Osteocyte (in vitro differentiated cells): ENCODE measurements at places on chromosomes 12 and 14. TPM values are rescaled to one million over a fixed set of nuclear protein-coding genes. Genes with fewer than 3 reads are reported as not detected.
A peak's percentile ranks its signal among the peaks of the same experiment; 100 is the strongest.

GRCh38 chr14:20438664-20439063, 2.7 kb upstream of the KLHL33 start:
- H3K4me1 ChIP-seq: peaks cover 6% of the 10 kb centered on the region
- peaks cover 2% of the 10 kb centered on the region for H3K27me3 ChIP-seq
- no peak overlapping the region for H3K4me3 ChIP-seq
- no peak for DNase-seq
- H3K36me3 ChIP-seq: no peaks in the 10 kb centered on the region

DNA sequence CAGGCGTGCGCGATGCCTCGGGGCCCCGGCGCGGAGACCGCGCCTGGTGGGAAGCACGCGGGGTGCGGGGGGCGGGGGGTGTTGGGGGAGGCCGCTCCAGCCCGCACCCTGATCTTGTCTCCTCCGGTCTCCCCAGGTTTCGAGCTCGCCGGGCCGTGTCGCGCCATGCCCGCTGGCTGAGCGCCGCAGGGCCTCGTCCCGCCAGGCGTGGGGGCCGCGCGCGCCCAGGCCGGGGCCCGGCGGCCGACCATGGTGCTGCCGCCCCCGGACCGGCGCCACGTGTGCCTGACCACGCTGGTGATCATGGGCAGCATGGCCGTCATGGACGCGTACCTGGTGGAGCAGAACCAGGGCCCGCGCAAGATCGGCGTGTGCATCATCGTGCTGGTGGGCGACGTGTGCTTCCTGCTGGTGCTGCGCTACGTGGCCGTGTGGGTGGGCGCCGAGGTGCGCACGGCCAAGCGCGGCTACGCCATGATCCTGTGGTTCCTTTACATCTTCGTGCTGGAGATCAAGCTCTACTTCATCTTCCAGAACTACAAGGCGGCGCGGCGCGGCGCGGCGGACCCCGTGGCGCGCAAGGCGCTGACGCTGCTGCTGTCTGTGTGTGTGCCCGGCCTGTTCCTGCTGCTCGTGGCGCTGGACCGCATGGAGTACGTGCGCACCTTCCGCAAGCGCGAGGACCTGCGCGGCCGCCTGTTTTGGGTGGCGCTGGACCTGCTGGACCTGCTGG, 2.4 kb downstream of the TMEM121 start:
- H3K27ac ChIP-seq: no peak overlapping the region
- H3K4me3 ChIP-seq: no peak overlapping the region
- DNase-seq: no peak
- H3K4me1 ChIP-seq: peaks cover 4% of the 10 kb centered on the region
- no peaks in the 10 kb centered on the region for H3K36me3 ChIP-seq
- peaks cover 2% of the 10 kb centered on the region for H3K27me3 ChIP-seq

GPD1 gene
- 0.43 TPM in 1 of 2 replicates, not detected in the other for total RNA-seq

- DNase-seq: no peak
- no peak overlapping the region for H3K4me3 ChIP-seq
Measured at GRCh38 chr14:95522116-95522515, 5.7 kb upstream of the SYNE3 start.

- H3K27me3 ChIP-seq: no peaks in the 10 kb centered on the region
- DNase-seq: no peak
- no peaks in the 10 kb centered on the region for H3K36me3 ChIP-seq
- no peak overlapping the region for H3K27ac ChIP-seq
Measured at GRCh38 chr12:122161682-122162081, 12.3 kb downstream of the IL31 start.

AVPR1A gene
- 1.7 TPM in 2 replicates for total RNA-seq

SCNN1A gene
- 2.5 and 3.2 TPM in 2 replicates for total RNA-seq

GRCh38 chr14:66046035-66046434, 440.1 kb upstream of the CCDC196 start:
- H3K4me3 ChIP-seq: no peak overlapping the region
- H3K4me1 ChIP-seq: no peaks in the 10 kb centered on the region
- no peaks in the 10 kb centered on the region for H3K36me3 ChIP-seq
- DNase-seq: no peak

GRCh38 chr12:115973066-115973465, 304.4 kb downstream of the MED13L start:
- H3K4me1 ChIP-seq: peaks cover 9% of the 10 kb centered on the region
- peaks cover 76% of the 10 kb centered on the region for H3K36me3 ChIP-seq
- no peak overlapping the region for H3K4me3 ChIP-seq
- DNase-seq: no peak

ANO4 gene
- 0.18 and 0.48 TPM in 2 replicates for total RNA-seq

GRCh38 chr14:61433169-61433568, 111.8 kb downstream of the PRKCH start:
- DNase-seq: no peak
- no peak overlapping the region for H3K4me3 ChIP-seq
- peak overlapping the region; percentile 35 for H3K27ac ChIP-seq
- H3K4me1 ChIP-seq: peaks cover 48% of the 10 kb centered on the region
- H3K36me3 ChIP-seq: no peaks in the 10 kb centered on the region
- no peaks in the 10 kb centered on the region for H3K27me3 ChIP-seq

DNA sequence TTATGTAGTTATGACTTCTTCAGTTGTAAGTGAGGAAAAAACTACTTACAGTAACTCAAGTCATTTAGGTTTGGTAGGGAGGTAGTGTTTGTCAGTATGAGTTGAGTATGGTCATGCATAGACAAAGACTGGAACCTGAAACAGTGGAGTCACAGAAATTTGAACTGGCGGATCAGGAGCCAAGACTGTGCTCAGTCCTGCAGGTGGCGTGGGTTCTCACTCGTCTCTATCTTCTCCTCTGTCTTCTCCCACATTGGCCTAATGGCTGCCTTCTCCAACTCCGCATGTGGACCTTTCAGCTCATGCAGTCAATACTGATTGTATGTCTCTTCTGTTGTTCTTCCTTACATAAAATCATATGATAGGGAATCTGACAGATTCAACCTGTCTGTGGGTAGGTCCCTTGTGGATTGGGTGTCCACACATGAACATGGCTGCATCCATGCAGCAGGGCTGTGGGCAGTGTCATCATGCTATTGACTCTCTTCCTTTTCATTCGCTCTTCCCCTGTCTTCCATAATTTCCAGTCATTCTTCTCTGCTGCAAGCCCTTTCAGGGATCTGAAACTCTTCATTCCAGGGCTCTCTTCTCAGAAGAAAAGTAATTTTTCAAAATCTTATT, 78.8 kb upstream of the NEDD1 start:
- no peak overlapping the region for H3K27ac ChIP-seq
- no peak for DNase-seq
- H3K36me3 ChIP-seq: no peaks in the 10 kb centered on the region

- no peak overlapping the region for H3K4me3 ChIP-seq
- H3K27me3 ChIP-seq: no peaks in the 10 kb centered on the region
- DNase-seq: no peak
- H3K27ac ChIP-seq: peak overlapping the region; percentile 73
- H3K4me1 ChIP-seq: peaks cover 38% of the 10 kb centered on the region
Measured at GRCh38 chr12:95169368-95169767, 47.9 kb downstream of the FGD6 start.

DNA sequence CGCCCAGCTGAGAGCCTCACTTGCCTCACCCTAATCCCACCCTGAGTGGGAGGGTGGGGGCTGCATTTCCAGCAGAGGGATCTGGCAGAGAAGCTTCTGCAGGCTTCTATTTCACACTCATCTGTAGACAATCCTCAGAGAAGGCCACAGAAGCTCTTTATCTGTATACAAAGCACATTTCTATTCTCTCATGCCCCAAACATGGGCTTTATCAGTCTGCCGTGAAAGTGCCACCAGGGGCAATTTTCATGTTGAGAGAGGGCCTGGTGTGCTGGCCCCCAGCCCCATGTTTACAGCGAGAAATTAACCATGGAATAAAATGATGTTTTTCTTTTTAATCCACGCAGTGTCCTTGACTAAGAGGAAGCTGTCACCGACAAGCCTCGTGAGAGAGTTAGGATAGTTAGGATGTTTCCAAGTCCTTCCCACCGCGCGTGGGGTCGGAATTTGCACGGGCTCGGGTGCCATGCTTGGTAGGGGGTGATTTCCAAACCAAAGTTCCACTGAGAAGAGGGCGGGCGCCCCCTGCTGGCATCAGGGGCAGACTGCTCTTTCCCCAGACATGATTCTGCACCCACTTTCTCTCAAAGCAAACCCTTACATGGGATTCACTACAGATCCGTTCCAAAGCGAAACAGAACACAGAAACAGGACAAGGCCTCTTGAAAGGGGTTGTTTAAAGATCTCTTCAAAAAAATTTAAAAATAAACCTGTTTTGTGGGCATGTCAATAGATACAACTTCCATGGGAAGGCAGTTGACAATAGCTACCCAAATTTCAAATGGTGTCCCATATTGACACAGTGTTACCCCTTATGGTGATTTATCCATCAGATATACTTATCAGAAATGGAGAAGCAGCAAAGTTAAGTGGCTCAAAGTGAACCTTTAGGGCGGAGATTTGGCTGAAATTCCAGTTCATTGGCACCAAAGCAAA, 19.4 kb downstream of the BDKRB1 start:
- no peaks in the 10 kb centered on the region for H3K27me3 ChIP-seq
- peaks cover 3% of the 10 kb centered on the region for H3K36me3 ChIP-seq
- peak; percentile 90 for DNase-seq
- H3K27ac ChIP-seq: no peak overlapping the region
- no peak overlapping the region for H3K4me3 ChIP-seq

DNA sequence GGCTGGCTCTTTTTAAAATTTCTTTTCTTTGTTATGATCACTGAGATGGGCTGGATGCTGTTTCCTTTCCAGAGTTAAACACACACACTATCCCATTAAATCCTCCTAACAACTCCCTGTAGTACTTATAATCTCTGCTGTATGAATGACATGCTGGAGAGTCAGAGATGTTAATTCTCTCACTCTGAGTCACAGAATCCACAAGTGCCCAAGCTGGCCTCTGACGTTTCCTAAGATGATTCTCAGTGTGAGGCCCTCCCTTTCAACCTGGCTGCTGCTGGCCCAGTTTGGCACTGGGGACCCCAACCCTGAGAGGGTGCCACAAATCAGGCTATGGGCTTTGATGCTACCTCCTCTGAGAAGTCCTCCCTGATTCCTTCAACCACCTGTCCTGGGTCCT, 5.4 kb downstream of the NOS1 start:
- H3K4me3 ChIP-seq: no peak overlapping the region
- peaks cover 38% of the 10 kb centered on the region for H3K27me3 ChIP-seq
- DNase-seq: no peak
- peaks cover 4% of the 10 kb centered on the region for H3K4me1 ChIP-seq

- H3K27me3 ChIP-seq: no peaks in the 10 kb centered on the region
- peak overlapping the region; percentile 75 for H3K27ac ChIP-seq
- H3K4me3 ChIP-seq: peak overlapping the region; percentile 40
- peaks cover 48% of the 10 kb centered on the region for H3K36me3 ChIP-seq
- H3K4me1 ChIP-seq: peaks cover 35% of the 10 kb centered on the region
Measured at GRCh38 chr14:85587151-85587711, 57.3 kb downstream of the FLRT2 start.

DNA sequence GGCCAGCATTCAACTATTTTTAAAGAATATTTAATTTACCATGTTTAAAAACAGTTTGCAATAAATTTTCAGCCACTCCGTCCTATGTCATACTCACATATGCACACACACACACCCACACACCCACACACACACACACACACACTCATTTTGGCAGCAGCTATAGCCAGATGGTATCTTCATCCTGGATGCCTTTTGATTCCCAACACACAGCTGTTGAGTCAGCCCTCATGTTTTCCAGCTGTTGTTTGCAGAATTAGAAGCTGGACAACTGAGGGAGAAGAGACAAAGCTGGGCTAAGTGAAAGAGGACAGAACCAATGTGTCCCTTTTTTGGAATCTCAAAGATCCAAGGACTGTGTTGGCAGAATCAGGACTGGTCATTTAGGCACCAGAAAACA, 80.0 kb upstream of the EGLN3 start:
- no peak overlapping the region for H3K4me3 ChIP-seq
- H3K4me1 ChIP-seq: no peaks in the 10 kb centered on the region
- H3K27me3 ChIP-seq: peaks cover 21% of the 10 kb centered on the region
- no peaks in the 10 kb centered on the region for H3K36me3 ChIP-seq
- no peak for DNase-seq

DNA sequence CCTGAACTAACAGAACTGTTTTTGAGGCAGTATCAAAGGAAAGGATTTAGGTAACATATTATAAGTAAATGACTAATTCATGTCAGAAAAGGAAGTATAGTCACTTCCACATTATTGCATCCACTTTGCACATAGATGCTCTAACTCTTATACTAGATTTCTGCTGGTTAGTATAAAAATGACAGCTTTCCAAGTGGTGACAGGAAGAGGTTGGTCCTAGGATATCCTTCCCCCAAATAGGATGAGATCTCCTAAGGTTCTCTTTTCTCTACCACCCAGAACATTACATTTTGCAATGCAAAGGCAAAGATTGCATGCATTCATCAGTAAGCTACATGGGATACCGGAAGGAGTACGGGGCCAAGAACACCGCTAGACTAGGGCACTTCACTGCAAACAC, 15.2 kb downstream of the DAD1 start:
- peak overlapping the region; percentile 41 for H3K27ac ChIP-seq
- no peak overlapping the region for H3K4me3 ChIP-seq
- H3K4me1 ChIP-seq: peaks cover 23% of the 10 kb centered on the region
- DNase-seq: no peak

DENR gene
- 50.2 and 51.9 TPM in 2 replicates for total RNA-seq

EXOC5 gene
- total RNA-seq: 72.3 and 77.1 TPM in 2 replicates

GRCh38 chr12:44588651-44589050, 287.5 kb downstream of the NELL2 start:
- no peak overlapping the region for H3K4me3 ChIP-seq
- no peaks in the 10 kb centered on the region for H3K4me1 ChIP-seq
- H3K27ac ChIP-seq: no peak overlapping the region
- no peak for DNase-seq
- no peaks in the 10 kb centered on the region for H3K27me3 ChIP-seq

SLC7A7 gene
- total RNA-seq: 1.2 and 1.6 TPM in 2 replicates

DNA sequence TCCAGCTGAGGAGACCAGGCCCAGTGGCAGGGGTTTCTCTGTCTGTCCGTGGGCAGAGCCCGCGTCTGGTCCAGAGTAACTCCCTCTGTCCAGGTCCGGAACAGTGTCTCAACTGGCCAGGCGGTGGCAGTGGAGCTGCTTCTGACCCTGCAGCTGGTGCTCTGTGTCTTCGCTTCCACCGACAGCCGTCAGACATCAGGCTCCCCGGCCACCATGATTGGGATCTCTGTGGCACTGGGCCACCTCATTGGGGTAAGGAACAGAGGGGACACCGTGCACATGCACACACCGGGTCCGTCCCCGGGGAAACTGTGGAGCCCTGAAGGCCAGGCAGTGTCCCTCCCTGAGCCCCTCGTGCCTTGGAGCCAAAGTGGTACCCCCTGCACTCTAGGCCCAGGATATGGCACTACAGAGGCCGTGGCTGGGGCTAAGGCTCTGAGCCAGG, 1.5 kb downstream of the AQP6 start:
- peaks cover 2% of the 10 kb centered on the region for H3K36me3 ChIP-seq
- peaks cover 3% of the 10 kb centered on the region for H3K27me3 ChIP-seq
- H3K4me1 ChIP-seq: no peaks in the 10 kb centered on the region
- H3K4me3 ChIP-seq: no peak overlapping the region
- DNase-seq: no peak

DNA sequence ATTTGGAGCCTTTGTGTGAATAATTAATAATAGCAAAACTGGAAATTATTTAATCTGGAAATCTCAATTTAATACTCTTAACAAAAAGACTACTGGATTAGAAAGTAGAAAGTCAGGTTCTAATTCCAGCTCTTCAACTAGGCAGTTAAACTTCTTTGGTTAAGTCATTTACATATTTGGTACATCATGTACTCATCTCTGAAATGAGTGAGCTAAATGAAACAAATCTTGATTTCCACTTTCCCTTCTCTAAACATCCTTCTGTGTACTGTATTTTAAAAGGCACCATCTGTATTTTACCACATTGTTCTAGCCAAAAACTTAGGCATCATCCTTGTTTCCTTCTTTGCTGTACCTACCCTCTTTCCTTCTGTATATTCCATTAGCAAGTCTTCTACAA, 26.9 kb downstream of the CRADD start:
- H3K4me3 ChIP-seq: no peak overlapping the region
- peaks cover 5% of the 10 kb centered on the region for H3K36me3 ChIP-seq
- DNase-seq: no peak
- no peak overlapping the region for H3K27ac ChIP-seq
- peaks cover 26% of the 10 kb centered on the region for H3K4me1 ChIP-seq

KCNH3 gene
- 0.35 TPM in 1 of 2 replicates, not detected in the other for total RNA-seq
